ENCODE measurements at places on chromosomes 2 and 18. TPM values are rescaled to one million over a fixed set of nuclear protein-coding genes. Genes with fewer than 3 reads are reported as not detected.

DNA sequence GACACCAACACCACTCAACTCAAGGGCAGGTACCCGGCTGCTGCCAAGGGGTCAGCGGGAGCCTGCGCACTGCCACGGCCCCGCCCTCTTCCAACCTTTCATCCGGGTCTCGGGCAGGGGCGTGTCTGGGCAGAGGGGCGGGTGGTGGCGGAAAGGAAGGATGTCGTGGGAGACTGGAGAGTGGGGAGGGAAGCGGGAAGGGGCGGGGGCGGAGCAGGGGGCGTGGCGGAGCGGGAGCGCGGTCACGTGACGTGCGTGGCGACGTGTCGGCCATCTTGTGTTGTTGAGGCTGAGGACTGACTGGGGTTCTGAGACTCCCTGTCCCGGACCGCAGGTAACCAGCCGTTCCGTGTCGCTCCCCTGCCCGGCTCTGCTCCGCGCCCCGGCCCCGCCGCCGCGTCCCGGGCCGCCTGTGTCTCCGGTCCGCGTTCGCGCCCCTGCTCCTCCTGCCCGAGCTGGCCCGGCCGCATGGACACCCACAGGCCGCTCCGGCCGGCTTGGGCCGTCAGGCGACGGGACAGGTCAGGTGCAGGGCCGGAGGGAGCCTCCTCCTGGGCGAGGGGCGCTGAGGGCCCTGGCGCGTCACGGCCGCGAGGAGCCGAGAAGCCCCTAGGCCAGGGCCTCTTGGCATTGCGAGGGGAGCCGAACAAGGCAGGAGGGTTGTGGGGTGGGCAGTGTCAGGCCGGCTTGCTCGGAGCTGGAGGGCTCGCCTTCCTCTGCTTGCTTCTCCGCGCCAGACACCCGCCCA is at the start of gene GIGYF2:
Gene GIGYF2 (plus strand): TSS at position 273 of the 748 bp plus-strand sequence. CDS start 37,867 bp downstream, outside the sequence.
- peak; percentile 95 for DNase-seq

DNA sequence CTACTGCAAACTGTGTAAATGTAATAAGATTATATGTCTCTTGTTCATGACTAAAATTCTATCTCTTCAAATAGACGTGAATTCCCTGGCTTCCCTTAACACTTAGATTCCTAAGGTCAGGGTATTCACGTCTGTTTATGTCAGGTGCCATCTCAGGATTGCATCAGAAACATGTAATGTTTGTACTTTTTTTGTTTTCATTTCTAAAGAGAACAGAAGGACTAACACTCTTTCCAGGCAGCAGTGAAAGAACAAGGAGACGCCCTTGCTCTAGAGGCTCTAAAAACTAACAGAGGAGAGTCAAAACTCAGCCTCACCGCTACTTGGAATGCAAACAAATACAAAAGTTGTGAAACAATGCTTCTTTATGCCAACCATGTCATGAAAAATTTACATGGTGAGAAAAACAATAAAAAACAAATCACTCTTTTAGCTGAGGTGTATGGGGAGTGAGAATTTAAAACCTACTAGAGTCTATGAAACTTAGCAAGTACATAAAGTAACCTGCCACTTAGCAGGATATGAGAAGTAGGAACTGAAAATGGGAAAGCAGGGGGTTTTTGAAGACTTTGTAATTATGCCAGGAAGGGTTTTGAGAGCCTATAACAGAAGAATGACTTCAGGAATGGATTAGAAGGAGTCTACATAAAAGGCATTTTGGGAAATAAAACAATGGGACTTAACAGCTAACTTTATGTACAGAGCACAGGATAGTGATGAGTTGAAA is 522.7 kb downstream of the THSD7B start:
- no peak for DNase-seq

GRCh38 chr18:21393986-21394385 is 152.0 kb downstream of the GREB1L start:
- no peak for DNase-seq

- no peak for DNase-seq
These were observed 21.4 kb upstream of the MYO3B start for GRCh38 chr2:170156592-170156991.

Gene PUS10
- 18.5 TPM for total RNA-seq

Gene KIF1A
- total RNA-seq, result 0.45 TPM

DNA sequence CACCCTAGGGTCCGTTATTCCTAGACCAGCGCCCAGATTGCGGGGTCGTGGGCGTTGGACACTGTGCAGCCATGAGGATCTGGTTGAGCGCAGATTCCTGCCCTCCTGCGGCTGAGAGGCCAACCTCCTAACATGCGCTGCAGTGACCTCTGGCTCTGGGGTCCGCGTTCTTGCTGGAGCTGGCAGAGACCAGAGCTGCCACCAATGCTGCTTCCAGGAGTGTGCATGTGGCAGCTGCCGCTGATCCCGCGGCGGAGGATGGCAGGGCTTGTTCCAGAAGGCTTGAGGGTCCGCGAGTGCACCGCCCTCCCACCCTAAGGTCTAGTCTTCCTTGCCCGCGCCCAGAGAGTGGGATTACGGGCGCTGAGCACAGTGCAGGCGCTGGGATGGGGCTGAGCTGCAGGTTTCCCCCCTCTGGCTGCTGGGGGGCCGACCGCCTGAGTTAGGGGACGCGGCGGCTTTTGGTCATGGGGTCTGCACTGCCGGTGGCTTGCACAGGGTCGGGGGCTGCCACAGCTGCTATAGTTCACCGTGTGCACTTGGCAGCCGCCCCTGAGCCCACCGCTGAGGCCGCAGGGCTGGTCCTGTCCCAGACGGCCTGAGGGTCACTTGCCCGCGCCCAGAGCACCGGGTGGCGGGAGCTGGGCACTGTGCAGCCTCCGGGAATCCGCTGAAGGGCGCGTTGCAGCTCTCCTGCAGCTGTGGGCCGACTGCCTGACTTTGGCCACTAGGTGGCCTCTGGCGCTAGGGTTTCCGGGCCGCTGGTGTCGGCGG is 145.9 kb downstream of the CCDC74A start:
- peak; percentile 74 for DNase-seq

Gene VWC2L
- not detected for total RNA-seq

- DNase-seq, result no peak
These were observed 17.8 kb upstream of the TMEM131 start for GRCh38 chr2:98013407-98014042.

Gene TBR1
- total RNA-seq, result not detected

Gene PLCL1
- total RNA-seq, result 0.95 TPM

- no peak for DNase-seq
These were observed 15.2 kb upstream of the SCYGR1 start for GRCh38 chr2:227402959-227403358.

Gene TMEM169
- 1.9 TPM for total RNA-seq

All from natural killer cell treated with Interleukin-12 subunit alpha and Interleukin-12 subunit beta and Interleukin-15 and Interleukin-18, amount 100 ng/mL, for 72 hours (primary cell).